ENCODE measurements at places on chromosomes 3 and 15.
A peak's percentile ranks its signal among the peaks of the same experiment; 100 is the strongest.

DNA sequence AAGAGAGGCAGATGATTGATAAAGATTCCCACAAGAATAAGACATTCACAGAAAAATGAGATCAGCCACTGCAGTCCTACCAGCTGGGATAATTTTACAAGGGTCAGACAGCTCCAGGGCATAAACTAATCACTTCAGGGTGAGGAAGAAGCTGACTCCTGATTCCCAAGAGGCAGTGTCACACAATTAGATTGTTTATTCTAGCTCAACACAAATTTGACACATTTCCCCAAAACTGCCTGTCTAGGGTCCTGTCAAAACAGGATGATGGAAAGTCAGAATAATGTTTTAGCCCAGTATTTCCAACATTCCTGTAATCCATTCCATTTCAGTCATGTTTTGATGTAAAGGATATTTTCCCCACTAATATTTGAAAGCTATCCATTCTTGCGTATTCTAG, 110.8 kb downstream of the TNIK start:
- DNase-seq: no peak

GRCh38 chr3:183529717-183530116, 25.8 kb downstream of the KLHL6 start:
- no peak for DNase-seq

- peak; percentile 81 for DNase-seq
Observed at GRCh38 chr3:120145542-120146285, 51.5 kb upstream of the GSK3B start.

DNA sequence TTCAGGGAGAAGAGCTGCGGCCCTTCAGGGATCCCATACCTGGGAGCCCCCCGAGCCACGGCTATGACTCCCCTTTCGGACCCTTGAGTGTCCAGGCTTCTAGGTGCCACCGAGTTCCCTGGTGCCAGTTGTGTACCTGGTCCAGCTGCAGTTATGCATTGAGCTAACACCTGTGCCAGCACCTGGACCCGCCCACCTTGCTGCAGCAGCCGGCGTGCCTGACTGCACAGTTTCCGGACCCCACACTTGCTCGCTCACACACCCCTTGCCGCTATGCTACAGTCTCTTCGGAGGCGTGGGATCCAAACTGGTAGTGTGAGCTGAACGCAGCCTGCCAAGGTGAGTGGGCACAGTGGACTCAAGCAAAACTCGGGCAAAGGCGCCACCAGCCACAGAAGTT, 284.5 kb upstream of the ROBO1 start:
- DNase-seq: no peak

DNA sequence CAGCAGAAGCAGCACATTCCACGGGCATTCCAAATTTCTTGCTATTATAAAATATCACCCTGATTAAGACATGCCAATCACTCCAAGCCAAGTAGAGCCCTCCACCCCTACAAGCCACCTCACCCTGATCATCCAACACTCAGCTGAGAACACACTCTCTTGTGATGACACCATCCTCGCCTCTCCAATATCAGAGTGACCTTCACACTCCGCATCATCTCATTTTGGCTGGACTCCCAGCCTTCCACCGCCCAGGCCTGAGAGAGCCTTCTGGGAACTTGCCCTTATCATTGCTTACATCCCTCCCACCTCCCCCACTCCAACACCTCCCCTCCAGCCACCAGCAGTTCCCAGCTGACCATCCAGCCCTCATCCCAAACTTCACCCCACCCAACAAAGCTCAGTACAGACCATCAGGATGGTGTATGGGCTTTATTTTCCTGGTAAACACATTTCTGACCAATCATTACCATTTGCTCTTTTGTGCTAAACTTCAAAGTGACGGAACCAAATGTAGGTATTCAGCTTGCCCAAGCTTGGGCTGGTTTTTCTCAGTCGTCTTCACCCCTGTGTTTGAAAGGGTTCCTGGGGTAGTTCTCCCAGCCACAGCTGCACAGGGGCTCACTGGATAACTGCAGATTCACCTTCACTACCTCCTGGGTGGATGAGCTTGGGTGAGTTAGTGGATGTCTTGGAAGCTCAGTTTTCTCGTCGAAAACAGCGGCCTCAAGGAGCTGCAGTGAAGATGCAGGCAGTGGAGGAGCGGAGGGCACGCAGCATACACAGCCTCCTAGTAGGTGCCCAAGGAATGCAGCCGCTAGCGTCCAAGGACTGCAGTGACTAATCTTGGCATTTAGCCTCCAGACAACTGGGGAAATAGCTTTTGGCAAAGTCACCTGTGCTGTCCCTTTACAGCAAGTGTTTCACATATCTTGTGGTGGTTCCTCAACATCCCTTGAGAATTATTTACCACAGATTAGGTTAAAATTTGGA, 115.1 kb downstream of the LIPC start:
- DNase-seq: peak; percentile 86

GRCh38 chr15:90987561-90988141, 6.7 kb downstream of the PRC1 start:
- no peak for DNase-seq

- DNase-seq: peak; percentile 75
Observed at GRCh38 chr3:101940521-101941317, 91.4 kb downstream of the NFKBIZ start.

DNA sequence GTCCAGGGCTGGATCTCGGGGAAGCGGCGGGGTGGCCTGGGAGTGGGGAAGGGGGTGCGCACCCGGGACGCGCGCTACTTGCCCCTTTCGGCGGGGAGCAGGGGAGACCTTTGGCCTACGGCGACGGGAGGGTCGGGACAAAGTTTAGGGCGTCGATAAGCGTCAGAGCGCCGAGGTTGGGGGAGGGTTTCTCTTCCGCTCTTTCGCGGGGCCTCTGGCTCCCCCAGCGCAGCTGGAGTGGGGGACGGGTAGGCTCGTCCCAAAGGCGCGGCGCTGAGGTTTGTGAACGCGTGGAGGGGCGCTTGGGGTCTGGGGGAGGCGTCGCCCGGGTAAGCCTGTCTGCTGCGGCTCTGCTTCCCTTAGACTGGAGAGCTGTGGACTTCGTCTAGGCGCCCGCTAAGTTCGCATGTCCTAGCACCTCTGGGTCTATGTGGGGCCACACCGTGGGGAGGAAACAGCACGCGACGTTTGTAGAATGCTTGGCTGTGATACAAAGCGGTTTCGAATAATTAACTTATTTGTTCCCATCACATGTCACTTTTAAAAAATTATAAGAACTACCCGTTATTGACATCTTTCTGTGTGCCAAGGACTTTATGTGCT, 527 bp downstream of the B2M start:
- DNase-seq: peak; percentile 36

DNA sequence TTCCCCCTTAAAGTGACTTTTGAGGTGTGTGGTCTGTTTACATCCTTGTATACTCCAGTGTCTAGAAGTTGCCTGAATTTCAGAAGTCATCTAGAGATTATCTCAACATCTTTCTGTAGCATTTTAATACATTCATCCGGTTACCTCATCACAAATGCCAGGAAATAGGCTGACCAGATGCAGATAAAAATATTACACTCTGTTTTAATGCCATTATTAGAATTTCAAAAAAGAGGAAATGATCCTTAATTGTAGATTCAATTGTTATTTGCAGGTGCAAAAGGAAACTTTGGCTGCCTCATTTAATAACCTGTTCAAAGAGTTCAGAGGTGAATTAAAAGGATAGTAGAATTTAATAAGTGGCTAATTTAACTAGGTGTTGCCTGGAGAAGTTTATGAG, 290.9 kb downstream of the C3orf38 start:
- no peak for DNase-seq

DNA sequence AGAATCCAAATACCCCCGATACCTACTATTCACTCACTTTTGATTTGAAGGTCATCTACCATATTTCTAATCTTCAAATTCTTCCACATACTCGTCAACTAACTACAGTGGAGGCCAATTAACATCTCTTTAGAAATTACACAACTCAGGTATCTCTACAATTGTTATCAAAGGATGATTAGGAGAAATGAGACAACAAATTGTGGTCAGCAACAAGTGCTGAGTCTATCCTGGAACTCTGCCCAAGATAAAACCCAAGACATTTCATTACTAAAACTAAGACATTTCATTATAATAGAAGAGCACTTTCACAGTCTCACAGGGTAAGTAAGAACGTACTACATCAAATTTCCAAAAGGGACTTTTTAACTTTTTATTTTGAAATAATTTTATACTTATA, 100.0 kb downstream of the TBC1D5 start:
- no peak for DNase-seq

DNA sequence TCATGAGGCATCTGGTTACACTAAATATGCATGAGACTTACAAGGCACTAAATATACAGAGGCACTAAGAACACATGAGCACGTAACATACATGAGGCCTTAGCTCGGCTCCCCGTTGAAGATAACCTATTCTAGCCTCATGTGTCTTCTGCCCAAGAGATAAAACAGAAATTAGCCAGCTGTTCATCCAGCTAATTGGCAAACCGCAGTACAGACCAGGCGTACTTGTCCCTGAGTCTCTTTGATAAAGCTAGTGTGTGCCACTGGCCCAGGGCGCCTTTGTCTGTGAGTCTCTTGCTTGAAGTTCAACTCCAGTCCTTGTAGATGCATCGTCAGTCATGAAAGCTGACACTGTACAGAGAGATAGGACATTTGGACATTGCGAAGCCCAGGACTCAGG, 121.9 kb upstream of the SPATA12 start:
- no peak for DNase-seq

GRCh38 chr15:88606070-88606794, 14.9 kb upstream of the AEN start:
- no peak for DNase-seq

- DNase-seq: no peak
Observed at GRCh38 chr3:152031321-152031720, 157.9 kb downstream of the SUCNR1 start.

GRCh38 chr3:22372292-22373062, 621.5 kb upstream of the ZNF385D start:
- peak; percentile 24 for DNase-seq

GRCh38 chr3:97037294-97037943, 223.0 kb downstream of the EPHA6 start:
- DNase-seq: no peak

DNA sequence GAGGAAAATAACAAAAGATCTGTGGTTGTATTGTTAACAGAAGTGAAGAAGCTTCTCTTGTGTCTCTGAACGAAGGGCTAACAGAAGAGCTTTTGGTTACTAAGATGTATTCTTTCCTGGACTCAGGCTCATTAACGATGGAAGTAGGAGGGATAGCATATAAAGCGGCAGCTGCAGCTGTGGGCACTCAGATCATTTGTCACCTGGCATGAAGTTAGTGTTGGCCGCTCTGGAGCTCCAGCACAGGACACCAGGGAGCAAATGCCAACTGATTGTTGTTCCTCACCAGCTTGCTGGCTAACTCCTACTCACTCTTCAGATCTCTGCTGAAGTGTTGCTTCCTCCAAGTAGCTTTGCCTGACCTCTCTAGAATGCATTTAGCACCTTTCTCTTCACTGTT, 15.5 kb upstream of the SLITRK3 start:
- no peak for DNase-seq
